ENCODE measurements at places on chromosomes 6 and 20.

- DNase-seq: no peak
These were observed 40.4 kb downstream of the DNAAF9 start for GRCh38 chr20:3367089-3367488.

GRCh38 chr20:20130399-20130798, 78.1 kb downstream of the CFAP61 start:
- no peak for DNase-seq

GRCh38 chr6:111941686-111942330, 68.6 kb upstream of the FYN start:
- no peak for DNase-seq

- DNase-seq: no peak
These were observed 63.1 kb downstream of the CDS2 start for GRCh38 chr20:5189917-5190316.

DNA sequence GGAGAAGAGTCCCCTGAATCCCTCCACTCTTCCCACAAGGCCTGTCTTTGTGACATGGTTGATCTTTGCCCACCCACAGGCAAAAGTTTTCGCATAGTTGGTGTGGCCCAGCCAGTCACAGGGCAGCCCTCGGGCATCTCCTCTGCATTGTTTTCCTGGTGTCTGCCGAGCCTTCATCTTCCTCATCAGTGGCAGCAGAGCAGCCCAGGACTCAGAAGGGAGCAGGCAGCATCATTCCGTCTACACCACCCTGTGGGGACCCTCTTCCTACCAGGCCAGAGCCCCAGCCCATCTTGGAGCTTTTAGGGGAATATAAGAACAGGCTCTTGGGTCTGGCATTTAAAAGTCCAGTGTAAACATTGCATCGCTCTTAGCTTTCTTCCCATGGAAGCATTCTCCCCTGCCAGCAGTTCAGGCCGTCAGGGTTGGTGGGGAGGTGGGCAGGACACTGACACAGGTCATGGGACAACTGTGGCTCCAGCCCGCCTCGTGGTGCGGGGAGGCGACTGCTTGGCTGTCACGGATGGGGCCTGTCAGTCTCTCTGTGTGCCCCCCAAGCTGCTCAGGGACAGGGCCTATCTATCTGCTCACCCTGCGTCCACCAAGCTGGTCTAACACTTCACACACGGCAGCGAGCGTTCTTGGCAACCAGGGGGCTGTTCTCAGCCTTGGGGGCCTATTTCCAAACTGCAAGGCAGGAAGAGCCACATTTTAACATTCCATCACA, 38.3 kb downstream of the PDRG1 start:
- no peak for DNase-seq

DNA sequence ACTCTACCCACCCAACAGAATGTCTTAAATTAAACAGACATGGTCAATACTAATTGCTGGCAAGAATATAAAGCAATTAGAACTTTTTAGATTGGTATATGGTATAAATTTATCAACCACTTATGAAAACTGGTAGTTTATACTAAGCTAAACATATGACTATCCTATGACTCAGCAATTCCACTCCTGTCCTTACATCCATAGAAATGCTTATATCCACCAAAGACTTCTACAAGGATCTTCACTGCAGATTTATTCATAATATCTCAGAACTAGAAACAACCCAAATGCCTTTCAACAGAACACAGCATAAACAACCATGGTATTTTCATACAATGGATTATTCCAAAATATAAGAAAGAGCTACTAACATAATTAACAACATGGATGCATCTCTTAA, 4.6 kb downstream of the ZNF184 start:
- no peak for DNase-seq

GRCh38 chr6:52741872-52742271, 21.4 kb downstream of the GSTA2 start:
- no peak for DNase-seq

GRCh38 chr6:30219244-30219643, 6.0 kb upstream of the TRIM26 start:
- peak; percentile 33 for DNase-seq

DNA sequence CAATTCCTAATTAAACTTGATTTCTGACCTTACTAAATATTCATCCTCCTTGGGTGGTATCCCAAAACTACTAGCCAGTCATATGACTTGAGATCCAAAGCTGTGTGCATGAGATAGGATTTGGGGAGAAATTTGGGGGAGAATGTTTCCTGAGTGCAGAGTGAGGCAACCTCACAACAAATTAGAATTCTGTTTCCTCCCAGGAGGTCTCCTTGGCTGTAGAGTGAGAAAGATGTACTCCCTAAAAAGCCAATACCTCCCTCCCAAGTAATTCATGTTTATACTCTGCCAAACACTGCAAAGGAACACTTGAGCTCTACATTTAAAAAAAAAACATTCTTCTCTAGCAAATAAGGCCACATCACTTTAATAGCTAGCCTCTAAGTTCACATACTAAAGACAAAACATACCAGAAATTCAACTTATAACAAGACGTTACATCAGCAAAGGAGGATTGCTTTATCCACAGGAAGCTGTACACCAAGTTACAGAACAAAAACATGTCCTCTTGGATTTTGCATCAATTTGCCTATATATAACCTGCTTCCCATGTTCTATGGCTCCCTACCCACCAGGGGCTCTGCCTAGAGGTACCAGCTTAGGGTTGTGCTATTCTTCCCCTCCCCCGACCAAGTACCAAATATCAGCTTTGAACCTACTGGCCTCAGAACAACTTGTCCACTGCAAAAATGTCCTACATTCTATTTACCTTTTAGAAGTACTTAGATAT, 15.4 kb upstream of the TMEM30A start:
- DNase-seq: no peak

GRCh38 chr6:3455147-3455568, 1.7 kb downstream of the SLC22A23 start:
- no peak for DNase-seq

GRCh38 chr6:127510876-127511275, 8.3 kb downstream of the MTCL3 start:
- no peak for DNase-seq

- no peak for DNase-seq
These were observed 243.5 kb downstream of the TMEM242 start for GRCh38 chr6:157079771-157080170.

- no peak for DNase-seq
These were observed 14.4 kb downstream of the CCDC167 start for GRCh38 chr6:37485291-37485702.

- DNase-seq: no peak
These were observed 677.7 kb downstream of the DOK5 start for GRCh38 chr20:55153001-55153645.

GRCh38 chr20:38608188-38608587, 6.6 kb downstream of the ARHGAP40 start:
- no peak for DNase-seq
